ENCODE measurements at places on chromosomes 16 and 17. TPM values are rescaled to one million over a fixed set of nuclear protein-coding genes. Genes with fewer than 3 reads are reported as not detected.

GRCh38 chr17:65783845-65784334 is 222.4 kb upstream of the AXIN2 start:
- DNase-seq, result no peak

The ATP2A1 gene
- 3.3 TPM for total RNA-seq

DNA sequence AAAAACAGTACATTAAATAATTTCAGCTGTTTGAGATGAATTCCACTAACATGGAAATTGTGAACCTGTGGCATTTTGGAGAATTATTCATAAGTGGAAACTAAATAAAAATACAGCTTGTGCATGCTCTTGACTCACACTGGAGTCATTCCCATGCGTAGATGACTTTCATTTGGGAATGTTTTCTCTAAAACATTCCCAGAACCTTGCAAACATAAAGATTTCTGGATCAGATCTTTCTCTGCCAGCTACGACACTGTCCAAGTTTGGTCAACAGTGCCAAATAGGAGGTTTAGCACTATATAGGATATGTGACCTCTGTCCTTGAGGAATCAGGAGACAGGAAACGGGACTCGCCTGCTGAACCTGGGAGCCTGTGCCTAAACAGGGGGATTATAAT is 400.9 kb downstream of the SLC39A11 start:
- no peak for DNase-seq

DNA sequence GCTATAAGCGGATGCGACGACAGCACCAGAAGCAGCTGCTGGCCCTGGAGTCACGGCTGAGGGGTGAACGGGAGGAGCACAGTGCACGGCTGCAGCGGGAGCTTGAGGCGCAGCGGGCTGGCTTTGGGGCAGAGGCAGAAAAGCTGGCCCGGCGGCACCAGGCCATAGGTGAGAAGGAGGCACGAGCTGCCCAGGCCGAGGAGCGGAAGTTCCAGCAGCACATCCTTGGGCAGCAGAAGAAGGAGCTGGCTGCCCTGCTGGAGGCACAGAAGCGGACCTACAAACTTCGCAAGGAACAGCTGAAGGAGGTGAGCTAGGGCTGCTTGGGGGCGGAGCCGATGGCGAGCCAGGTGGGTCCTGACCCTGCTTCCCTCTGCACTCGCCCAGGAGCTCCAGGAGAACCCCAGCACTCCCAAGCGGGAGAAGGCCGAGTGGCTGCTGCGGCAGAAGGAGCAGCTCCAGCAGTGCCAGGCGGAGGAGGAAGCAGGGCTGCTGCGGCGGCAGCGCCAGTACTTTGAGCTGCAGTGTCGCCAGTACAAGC is 10.1 kb downstream of the HIRIP3 start:
- no peak for DNase-seq

Data from neural crest cell (in vitro differentiated cells).